ENCODE measurements at places on chromosomes 6 and 20.

DNA sequence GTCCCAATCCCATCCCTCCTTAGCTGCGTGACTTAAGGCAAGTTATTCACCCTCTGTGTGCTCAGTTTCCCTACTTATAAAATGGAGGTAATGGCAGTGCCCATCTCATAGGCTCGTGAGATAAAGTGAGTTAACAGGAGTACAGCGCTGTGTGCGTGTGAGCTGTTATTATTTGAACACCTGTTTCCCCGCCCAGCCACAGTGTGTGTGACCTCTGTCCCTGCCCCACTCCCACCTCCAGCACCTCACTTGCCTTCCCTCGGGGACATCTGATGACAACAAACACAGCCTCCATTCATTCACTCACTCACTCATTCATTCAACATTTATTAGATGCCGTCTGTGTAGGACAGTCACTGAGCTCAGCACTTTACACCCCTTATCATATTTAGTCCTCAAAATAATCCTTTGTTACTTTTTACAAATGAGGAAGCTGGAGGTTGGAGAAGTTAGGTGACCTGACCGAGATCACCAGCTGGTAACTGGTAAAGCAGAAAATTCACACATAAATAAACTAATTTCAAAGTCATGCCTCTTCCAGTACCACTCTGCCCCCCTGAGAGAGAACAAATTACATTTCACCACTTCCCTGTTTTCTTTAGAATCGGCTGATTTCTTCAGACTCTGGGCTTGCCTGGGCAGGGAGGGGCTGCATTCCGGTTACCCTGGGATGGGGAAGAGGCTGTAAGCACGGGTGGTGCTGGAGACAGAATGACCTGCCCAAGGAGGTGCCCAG lies 58.6 kb downstream of the CPNE5 start:
- DNase-seq, result no peak

DNA sequence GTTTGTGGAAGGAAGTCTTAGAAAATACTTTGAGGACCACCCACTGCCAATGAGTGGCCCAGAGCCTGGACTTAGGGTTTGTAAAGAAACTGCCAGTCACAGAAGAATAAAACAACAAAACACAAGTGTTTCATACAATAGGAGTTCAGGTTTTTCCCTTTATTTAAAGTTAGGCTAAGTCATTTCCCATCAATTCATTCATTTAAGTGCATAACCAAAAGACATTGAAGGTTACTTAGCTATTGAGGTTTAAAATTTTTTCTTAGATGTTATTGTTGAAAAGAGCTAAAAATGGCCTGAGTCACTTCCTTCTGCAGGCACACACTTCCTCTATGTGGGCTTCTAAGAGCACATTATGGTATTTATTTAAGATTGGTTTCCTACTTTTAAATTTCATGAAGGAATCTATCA lies 54.2 kb downstream of the ARMC2 start:
- DNase-seq, result no peak

- DNase-seq, result no peak
These were observed 194.4 kb downstream of the TMEM200A start for GRCh38 chr6:130560231-130560630.

DNA sequence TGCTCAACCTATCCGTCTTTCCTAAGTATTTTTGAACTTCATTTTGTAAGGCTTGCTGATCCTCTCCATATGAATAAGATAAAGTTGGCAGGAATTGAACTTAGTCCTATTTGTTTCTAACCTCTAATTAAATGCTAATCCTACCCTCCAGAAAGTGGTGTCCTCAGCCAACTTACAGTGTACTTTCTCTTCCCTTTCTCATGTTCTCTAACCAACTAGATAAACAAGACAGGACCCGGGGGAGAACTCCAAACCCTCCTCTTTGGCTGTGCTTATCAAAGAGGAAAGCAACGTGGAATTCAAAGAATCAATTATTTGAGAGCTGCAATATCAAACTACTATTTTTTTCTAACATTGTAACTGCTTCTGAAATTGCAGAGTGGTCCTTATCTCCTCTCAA lies 56.5 kb upstream of the NRSN1 start:
- no peak for DNase-seq

- no peak for DNase-seq
These were observed 56.1 kb upstream of the UNC93A start for GRCh38 chr6:167235005-167235404.

- DNase-seq, result no peak
These were observed at the start of gene IL20RA for GRCh38 chr6:137044366-137045221. Gene IL20RA, minus strand, starts transcription at chr6:137044965. Its CDS starts 237 bp downstream, at chr6:137044728.

GRCh38 chr6:146770275-146770964 lies 171.6 kb downstream of the ADGB start:
- DNase-seq, result no peak

DNA sequence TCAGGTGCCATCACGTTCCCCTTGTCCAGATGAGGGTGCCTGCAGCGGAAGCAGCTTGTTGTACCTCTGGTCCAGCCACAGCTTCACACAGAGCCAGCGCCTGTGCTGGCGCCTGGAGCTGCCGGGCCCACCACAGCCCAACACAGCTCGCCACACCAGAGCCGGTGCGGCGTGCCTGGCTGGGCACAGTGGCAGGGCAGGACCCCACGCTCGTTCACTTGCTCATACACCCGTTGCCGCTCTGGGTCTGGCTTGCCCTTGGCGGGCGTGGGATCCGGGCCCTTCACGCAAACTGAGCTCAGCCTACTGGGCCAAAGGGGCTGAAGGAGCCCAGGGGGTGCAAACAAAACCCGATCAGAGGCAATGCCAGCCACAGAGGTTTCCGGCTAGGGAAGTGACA lies 492.5 kb upstream of the MANEA start:
- DNase-seq, result no peak

DNA sequence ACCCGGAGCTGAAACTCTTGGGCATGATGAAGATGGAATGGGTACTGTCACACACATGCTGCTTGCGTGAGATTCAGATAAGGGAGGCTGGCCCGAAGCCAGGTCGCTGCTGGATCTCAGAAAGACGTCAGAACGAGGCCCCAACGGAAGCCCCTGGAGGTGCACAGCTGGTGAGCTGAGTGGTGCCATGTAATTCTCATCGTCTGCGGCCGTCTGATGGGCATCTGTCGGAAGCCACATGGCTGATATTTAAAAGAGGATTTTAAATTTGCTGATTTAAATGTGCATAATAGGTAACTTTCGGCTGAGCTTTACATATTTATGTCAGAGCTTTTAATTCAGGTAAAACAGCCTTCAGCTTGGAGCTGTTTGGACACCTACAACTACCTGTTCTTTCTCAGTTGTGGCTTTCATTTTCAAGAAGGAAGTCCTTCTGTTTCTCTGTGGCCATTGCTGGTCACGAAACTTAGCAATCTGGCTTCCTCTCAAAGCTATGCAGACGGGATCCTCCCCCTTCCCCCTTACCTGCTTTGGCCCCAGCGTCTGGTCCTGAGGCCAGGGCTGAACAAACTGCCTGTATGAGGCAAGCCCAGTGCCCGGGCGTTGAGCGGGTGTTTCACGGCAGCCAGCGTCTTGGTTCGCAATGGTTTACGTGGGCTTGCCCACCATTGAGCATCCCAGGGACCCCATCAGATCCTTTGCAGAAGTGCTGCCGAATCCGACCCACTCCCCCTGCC lies 9.2 kb downstream of the SLCO4A1 start:
- no peak for DNase-seq

GRCh38 chr6:73929405-73929804 lies 233.4 kb downstream of the CD109 start:
- DNase-seq, result no peak

DNA sequence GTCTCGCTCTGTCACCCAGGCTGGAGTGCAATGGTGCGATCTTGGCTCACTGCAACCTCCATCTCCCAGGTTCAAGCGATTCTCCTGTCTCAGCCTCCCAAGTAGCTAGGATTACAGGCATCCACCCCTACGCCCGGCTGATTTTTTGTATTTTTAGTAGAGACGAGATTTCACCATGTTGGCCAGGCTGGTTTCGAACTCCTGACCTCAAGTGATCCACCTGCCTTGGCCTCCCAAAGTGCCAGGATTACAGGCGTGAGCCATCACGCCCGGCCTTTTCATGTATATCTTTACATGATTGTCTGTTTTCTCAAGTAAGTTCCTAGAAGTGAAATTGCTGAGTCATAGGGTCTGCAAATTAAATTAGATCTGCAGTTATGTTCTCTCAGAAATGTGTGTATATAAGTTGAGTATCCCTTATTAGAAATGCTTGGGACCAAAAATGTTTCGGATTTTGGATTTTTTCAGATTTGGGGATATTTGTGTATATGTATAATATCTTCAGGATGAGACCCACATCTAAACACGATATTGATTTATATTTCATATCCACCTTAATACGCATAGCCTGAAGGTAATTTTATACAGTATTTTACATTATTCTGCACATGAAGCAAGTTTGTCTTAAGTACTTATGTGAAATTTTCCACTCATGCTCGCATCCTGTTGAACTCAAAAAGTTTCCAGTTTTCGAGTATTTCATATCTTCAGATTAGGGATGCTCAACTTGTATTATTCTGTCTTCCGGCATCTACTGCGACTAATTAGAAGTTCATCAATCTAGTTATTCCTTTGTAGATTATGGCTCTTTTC lies 40.4 kb downstream of the TAB2 start:
- no peak for DNase-seq

DNA sequence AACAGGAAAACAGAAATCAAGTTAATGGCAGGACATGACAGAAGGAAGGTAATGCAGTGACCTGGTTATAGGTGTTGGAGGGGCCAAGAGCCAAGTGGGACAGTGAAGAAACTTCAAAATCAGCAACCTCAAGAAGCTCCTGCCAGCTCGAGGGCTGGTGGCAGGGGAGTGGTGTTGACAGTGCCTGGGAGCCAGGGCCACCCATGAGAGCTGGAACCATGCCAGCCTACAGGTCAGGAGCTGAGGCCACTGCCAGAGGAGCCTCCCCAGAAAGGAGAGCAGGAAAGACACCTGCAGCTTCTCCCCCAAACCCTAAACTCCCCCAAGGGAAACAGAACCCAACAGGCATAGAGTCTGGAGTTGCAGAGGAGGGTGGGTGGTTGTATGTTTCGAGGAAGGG lies 262.1 kb downstream of the LRFN2 start:
- no peak for DNase-seq

GRCh38 chr6:130778946-130779657 lies 48.1 kb upstream of the SMLR1 start:
- DNase-seq, result no peak

- DNase-seq, result no peak
These were observed 103.0 kb downstream of the LMBRD1 start for GRCh38 chr6:69693762-69694161.

DNA sequence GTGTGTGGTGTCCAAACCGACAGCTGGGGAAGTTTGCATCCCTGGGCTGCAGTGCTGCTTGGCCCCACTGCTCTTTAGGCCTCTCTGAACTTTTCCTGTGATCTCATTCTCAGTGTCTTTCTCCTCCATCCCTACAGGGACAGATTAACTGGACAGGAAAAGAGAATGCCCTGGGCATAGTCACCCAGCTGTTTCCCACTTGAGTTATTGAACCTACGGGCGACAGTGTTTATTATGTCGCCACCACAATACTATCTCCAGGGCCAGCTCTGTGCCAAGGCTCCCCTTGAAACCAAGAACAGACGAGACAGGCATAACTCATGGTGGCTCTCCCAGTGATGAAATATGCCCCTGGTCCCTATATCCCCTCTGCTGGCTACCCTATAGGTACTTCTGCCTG lies 147.8 kb upstream of the EPHA7 start:
- no peak for DNase-seq

- DNase-seq, result no peak
These were observed 29.7 kb upstream of the GFOD1 start for GRCh38 chr6:13517116-13517515.

- no peak for DNase-seq
These were observed 139.2 kb upstream of the SASH1 start for GRCh38 chr6:148203281-148203925.

DNA sequence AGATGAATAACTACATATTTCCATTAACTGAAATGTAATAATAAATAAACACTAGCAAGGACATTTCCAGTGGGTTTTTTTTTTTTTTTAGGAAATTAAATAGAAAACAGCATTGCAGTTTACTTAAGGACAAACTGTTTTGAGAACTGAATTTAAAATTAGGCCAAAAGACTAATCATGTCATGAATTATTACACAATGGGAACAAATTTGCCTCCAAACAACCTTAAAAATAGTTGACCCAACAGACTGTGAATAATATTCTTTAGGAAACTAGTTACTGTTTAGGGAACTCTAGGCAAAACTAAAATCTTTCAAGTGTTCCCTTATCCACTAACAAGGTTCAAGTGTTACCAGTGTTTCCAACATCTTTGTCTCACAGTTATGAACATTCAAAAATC lies 16.4 kb upstream of the COL12A1 start:
- no peak for DNase-seq

DNA sequence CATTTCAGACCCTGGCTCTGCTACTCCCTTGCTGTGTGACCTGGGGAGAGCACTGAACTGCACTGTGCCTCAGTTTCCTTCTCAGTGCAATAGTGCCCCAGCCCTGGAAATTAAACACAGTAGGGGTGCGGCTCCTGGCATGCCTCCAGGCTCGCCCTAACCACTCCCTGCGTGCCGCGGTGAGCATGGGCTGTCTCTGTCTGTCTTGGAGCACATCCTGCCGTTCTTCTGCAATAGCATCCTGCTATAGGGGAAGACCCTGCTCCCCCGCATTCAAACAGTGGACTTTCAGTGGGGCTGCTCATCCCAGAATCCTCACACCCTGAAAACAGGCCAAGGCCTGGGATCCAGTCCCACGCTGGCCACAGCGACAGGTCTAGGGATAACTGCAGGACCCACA lies 129.5 kb downstream of the FOXC1 start:
- no peak for DNase-seq

DNA sequence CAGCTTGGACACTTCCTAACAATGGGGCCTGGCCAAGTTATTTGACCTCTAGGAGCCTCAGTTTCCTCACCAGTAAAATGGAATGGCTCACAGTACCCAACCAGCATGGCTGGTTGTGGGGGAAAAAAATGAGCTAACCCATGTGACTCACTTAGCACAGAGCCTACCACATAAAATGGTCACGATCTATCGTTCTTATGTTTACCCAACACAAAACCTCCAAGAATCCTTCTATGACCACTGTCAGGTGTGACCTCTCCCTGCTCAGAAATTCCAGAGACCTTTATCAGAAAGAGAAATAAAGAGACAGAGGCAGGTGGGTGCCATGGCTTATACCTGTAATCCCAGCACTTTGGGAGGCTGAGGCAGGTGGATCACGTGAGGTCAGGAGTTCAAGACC lies 39.4 kb downstream of the BPIFB1 start:
- DNase-seq, result no peak

- DNase-seq, result no peak
These were observed 212.6 kb upstream of the RSPO3 start for GRCh38 chr6:126905917-126906316.

GRCh38 chr6:34074064-34074742 lies 71.7 kb downstream of the GRM4 start:
- DNase-seq, result no peak

GRCh38 chr6:51163843-51164529 lies 345.3 kb downstream of the TFAP2B start:
- DNase-seq, result no peak
